Neural crest cell (in vitro differentiated cells): ENCODE measurements at places on chromosomes 5 and 9.

DNA sequence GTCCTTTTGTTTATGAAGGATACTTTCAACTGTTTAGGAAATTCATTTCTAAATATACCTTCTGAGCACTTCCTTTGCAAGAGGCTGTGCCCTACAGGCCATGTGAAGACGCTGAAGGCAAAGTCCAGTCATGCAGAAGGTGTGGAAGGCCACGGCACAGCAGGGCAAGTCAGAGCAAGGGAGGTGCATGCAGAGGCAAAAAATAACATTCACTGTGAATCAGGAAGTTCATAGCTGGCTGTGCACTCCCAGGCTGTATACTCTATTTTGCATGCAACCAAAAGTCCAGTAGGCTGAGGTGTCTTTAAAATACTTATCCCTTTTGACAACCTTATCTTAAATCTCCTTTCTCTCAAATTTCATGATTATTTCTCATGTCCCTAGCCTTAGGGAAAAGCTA is 50.3 kb downstream of the GNAQ start:
- no peak for DNase-seq

- no peak for DNase-seq
Observed at GRCh38 chr9:27394154-27394825, 97.3 kb upstream of the EQTN start.

- DNase-seq = no peak
Observed at GRCh38 chr9:115127191-115127817, 9.3 kb upstream of the TNC start.

DNA sequence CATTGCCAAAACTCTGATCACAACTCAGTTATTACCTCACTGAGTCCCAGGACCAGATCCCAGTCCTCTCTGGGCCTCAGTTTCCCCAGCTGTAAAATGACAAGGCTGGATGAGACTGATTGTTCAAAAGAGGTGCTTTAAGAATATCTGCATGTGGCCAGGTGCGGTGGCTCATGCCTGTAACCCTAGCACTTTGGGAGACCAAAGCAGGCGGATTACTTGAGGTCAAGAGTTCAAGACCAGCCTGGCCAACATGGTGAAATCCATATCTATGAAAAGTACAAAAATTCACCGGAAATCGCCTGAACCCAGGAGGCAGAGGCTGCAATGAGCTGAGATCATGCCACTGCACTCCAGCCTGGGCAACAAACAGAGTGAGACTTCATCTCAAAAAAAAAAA is 8.3 kb downstream of the ATOX1 start:
- no peak for DNase-seq

- no peak for DNase-seq
Observed at GRCh38 chr5:167777746-167778145, 513.7 kb upstream of the WWC1 start.

- no peak for DNase-seq
Observed at GRCh38 chr9:99567436-99567835, 254.2 kb upstream of the NR4A3 start.
